ENCODE measurements at places on chromosomes 2 and 18.

DNA sequence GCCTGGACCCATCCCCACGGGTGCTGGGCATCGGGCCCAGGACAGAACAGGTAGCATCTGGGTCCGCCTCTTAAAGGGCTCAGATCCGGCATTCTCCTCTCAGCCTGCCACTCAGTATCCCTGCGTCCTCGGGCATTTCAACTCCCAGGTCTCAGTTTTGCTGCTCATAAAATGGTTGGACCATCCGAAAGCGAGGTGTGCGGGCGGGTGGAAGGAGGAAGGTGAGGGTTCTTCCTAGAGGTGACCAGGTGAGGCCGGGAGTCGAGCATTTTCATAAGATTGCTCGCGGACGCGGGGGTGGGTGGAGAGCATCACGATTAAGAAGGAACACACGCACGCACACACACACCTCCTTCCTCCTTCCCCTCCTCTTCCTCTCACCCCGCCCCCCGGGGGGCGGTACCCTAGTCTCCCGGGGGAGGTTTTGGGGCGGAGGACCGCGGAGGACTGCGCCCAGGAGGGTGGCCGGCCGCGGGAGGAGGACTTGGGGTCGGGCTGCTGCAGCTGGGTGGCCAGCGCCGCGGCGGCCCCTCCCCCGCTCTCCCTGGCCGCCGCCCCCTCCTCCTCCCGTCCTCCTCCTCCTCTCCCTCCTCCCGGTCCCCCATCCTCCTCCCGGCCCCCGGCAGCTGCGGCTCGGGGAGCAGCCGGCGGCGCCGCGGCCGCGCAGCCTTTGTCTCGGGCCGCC lies 97.9 kb upstream of the GPR45 start:
- peak; percentile 81 for DNase-seq

DNA sequence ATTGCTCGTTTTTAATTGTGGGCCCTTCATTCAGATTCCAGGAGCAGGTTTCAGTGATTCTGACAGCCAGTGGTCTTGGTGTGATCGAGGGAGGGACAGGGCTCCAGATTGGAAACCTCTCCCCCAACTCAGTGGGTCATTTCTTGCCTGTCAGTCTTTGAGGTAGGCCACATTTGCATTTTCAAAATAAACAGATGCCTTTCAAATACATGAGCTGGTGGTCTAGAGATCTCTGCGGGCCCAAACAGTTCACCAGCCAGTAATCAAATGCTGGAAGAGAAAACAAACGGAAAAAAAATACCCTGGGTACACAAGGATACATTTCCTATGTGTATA lies 210.4 kb upstream of the SP5 start:
- no peak for DNase-seq

GRCh38 chr2:14492920-14493503 lies 139.5 kb upstream of the LRATD1 start:
- DNase-seq: no peak

GRCh38 chr2:207144173-207144785 lies 21.5 kb downstream of the KLF7 start:
- no peak for DNase-seq

GRCh38 chr18:44323125-44323524 lies 357.6 kb upstream of the SETBP1 start:
- no peak for DNase-seq

DNA sequence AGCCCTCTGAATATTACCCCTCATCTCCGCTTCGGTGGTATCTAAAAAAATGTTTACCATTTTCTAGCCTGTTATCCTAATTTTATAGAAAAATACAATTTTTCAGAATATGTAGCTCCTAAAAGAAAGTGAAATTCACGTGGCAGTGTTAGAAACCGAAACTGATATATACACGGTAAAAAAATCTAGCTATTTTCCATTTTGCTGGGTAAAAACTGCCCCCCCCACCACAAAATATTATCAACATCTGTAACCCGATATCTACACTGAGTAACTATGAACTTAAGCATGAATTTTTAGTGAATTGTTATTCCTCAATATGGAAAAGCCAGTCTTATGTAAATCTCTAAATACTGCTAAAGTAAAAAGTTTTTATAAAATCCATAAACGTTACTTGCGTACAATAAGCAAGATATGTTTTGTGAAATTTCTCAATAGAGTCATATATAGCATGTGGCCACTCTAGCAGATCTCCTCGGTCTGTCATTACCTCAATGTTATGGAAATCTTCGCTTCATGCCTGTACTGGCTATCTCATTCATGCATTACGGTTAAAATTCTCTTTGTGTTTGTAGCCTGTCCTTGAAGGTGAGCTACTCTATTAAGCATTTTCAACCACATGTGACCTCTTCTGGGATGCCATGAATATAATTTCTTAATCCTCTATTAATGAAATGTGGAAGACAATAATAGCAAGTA lies 524.2 kb downstream of the TRIB2 start:
- DNase-seq: no peak

DNA sequence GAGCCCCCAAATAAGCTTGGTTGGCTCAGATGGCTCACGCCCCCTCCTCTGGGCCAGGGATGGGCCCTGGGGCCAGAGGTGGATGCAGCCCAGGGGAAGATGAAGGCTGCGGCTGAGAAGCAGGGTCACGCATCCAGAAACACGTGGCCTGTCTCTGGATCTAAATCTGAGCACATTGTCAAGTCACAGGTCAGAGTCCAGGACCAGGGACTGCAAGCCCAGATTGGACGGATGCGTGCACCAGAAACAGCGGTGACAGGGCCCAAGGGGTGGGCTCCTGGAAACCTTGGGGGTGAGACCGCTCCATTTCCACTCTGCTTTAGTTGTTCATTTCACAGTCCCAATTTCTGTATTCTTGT lies 226.2 kb downstream of the ACKR3 start:
- DNase-seq: no peak

- no peak for DNase-seq
Measured at GRCh38 chr18:9049495-9049809, 53.0 kb upstream of the NDUFV2 start.

DNA sequence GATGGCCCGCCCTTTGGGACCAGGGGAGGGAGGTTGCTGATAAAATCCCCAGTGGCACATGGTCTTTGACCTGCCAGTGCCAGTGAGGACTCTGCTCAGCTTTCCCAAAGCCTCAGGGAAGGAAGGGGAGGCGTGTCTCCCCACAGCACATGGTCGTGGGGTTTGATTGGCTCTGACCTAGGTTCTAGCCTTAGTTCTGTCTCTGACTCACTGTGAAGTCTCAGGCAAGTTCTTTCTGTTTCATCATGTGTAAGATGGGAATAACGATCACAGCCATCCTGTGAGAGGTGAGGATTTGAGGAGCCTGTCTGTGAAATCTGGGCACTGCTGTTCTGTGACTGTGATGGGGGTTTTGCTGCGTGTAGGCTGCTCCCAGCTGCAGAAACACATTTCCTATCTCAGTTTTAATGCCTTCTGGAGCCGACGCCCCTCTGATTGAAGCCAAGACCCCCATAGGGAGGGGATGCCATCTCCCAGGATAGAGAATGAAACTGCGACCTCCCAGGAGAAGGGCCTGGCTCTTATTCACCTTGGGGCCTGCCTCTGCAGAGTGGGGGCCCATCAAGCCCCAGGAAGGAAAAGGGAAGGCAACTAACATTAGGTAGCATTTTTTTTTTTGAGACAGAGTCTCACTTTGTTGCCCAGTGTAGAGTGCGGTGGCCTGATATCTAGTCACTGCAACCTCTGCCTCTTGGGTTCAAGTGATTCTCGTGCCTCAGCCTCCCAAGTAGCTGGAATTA lies 84.0 kb downstream of the DDX1 start:
- no peak for DNase-seq

DNA sequence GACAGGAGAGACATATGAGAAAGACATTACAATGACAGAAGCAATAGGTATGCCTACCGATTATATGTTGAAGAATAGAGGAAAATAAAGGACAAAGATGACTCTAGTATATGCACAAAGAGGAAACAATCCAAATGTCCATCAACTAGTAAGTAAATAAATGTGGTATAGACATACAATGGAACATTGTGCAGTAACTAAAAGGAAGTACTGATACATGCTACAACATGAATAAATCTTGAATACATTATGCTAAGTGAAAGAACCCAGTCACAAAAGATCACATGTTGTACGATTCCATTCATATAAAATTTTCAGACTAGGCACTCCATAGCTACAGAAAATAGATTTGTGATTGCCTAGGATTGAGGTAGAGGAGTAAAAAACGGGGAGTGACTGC lies 28.5 kb upstream of the PGAP1 start:
- DNase-seq: no peak

GRCh38 chr2:65019675-65020195 lies 30.5 kb downstream of the SLC1A4 start:
- no peak for DNase-seq
